ENCODE measurements at places on chromosomes 3 and 15.
A peak's percentile ranks its signal among the peaks of the same experiment; 100 is the strongest.

DNA sequence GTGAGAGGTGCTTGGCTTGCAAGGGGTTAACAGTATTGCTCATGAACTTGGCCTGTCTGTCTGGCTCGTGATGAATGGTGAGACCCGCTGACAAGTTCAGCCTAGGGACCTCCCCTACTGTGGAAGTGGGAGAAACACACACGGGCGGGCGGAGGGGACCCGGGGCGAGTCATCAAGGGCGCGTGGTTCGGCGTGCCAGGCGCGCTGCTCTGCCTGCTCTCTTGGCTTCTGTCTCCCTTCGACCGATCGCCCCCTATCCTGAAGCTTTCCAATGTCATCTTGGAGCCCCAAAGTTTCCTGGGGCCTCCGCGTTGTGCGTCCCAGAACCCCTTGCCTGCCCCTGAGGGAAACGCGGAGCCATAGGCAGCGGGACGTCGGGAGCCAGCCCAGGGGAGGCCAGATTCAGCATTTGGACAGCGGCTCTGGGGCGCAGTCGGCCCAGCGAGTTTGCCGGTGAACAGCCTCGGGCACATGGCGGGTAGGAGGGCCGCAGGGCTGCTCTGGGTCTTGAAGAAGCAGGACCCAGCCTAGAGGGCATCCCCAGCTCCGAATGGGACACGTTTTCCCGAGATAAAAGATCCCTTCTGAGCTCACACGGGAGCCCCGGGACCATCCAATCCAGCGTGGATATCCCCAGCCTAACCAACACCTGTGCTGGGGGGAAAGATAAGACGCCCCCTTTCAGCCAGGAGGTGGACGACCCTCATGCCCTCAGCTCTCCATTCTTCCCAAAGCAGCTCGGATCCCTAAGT is 27.0 kb upstream of the POLG start:
- peak; percentile 57 for DNase-seq

GRCh38 chr3:143307613-143308183 is 188.1 kb downstream of the CHST2 start:
- DNase-seq: no peak

DNA sequence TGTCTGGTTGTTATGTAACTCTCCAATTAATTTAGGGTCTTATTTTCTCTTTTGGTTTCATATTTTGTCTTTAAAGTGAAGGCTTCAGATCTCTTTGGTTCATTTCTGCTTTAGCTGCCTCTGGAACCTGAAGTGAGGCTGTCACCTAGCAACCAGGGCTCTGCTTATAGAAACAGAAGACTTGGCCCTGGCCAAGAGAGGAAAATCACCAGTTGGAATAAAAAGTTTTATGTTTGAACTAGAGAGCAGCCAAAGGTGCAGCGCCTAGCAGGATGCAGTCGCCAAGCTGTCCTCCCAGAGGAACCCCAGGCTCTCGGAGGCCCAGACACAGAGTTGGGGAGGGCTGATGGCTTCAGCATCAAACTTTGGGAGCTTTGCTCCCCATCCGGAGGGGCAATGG is 41.1 kb downstream of the LYZL4 start:
- DNase-seq: no peak

DNA sequence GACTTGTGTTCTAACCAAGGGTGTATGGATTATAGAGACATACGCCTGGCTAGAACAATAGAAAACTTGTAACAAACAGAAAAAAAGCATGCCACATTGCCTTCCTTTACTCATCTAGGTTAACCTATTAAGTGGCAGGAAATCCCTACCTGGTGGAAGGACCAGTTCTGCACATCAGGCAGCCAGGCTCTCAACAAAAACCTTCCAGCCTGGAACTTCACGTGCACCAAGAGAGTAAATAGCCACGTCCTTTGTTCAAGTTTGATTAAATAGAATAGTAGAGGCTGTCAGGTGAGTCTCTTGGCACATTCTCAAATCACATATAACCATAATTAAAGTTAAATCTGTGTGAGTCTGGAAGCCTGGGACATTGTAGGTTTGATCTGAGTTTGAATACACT is 85.0 kb upstream of the DPH6 start:
- DNase-seq: no peak

GRCh38 chr3:124372775-124373174 is 357.5 kb upstream of the UMPS start:
- DNase-seq: no peak

DNA sequence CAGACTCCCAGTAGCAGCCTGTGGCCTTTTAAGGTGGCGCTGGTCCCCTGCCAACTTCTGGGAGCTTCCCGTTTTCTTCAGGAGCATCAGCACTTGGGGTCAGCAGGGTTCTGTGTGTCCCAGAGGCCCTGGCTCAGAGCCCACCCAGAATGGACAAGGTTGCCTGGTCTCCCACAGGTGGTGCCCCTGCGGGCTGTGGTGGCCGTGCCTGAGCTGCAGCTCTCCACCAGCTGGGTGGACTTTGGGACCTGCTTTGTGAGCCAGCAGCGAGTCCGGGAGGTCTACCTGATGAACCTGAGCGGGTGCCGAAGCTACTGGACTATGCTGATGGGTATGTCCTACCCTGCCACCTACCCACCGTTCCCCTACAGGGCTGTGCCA is 15.5 kb downstream of the ACAA1 start:
- DNase-seq: no peak

DNA sequence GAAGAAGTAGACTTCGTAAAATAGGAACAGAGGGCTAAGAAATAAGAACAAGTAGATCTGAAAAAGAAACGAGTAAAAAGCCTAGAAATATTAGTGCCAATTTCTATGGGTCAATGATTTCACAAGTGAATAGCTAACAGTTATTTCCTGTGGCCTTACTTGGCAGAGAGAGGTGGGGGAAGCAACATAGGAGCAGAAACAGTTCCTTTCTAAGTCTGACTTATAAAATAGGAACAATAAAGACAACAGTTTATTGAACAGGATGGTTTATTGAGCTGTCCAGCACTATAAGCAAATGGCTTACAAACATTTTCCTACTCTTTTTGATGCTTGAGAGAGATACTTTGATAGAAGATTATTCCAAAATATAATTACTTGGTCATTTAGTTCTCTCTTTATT is 37.9 kb downstream of the AGTR1 start:
- DNase-seq: no peak

DNA sequence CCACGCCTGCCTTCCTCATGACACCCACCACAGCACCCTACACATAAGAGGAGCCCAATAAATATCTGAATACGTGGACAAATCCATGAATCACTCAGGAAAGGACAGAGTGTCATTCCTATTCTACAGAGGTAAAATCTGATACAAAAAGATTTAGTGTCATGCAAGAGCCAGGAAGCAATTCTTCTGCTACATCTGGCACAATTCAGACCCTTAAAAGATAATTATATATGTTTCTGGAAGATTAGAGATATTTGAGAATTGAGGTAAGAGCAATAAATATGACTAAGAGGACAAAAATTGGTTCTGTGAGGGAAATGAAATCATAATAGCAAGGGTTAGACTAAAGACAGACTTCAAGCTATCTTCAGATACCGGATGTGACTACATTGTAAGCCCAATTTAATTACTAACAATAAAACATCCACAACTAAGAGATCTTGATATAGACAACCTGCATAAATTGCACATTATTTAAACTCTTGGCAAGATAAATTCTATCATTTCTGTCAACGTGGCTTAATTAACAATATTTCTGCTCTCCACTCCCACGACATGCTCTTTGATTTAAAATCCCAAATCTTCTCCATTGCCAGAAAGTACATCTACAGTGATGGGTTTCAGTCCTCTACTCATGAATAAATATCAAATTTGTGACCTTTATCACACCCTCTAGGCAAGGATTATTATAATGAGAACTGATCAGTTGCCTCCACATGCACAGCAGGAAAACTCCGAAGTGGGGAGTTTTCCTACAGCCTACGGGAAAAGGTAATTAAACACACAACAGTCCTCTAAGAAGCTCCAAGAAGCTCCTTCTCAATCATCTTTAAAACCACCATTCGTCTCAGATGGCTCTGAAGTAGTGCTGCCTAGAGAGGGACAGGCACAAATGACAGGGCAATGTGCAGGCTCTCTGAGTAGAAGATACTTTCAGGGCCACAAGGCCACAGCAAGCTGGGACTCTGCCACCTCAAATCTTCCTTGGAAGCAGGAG is 32.6 kb downstream of the MB21D2 start:
- DNase-seq: no peak

Data from nucleus accumbens (tissue), 56 donors.